NCI-H2171 treated with DMSO at 0.1 percent for 48 hours (cell line): ENCODE measurements at places on chromosomes 1 and 21.

- peak; percentile 39 for DNase-seq
Measured at GRCh38 chr1:51842261-51842660, 36.3 kb downstream of the NRDC start.

DNA sequence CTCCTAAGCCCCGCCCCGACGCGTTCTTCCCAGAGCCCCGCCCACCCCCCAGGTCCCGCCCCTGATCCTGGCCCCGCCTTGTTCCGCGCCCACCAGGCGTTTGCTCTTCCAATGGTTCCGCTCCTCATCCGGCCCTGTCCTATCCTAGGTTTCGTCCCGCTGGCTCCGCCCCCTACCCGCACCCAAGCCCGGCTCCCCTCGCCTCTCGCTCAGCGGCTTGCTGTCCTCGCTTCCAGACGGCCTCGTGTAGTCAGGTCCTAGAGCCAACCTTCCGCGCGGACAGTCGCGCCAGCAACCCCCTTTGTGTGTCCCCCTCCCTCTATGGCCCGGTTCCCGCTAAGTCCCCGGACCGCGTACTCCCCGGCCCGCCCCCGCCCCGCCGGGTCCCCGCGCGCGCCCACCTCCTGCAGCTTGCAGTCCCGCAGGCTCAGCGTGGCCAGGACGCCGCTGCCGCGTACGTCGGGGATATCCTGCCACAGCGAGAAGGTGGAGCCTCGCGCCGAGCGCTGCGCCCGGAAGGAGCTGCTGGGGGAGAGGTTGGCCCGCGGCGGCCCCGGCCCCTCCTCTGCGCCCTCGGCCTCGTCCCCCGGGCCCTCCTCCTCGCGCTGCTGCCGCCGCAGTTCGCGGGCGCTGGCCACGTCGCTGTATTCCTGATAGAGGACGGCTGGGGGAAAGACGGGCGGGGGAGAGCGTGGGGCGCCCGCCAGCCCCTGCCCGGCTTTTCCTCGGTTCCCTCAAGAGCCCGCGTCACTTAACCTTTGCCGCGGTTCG, 5.7 kb downstream of the ARHGEF19 start:
- peak; percentile 90 for DNase-seq

- DNase-seq = no peak
Measured at GRCh38 chr1:181392613-181393220, 90.6 kb upstream of the CACNA1E start.

GRCh38 chr1:214439352-214440119, 111.9 kb downstream of the PTPN14 start:
- DNase-seq = peak; percentile 94

GRCh38 chr1:6243053-6243834, 735 bp upstream of the HES3 start:
- DNase-seq = no peak

DNA sequence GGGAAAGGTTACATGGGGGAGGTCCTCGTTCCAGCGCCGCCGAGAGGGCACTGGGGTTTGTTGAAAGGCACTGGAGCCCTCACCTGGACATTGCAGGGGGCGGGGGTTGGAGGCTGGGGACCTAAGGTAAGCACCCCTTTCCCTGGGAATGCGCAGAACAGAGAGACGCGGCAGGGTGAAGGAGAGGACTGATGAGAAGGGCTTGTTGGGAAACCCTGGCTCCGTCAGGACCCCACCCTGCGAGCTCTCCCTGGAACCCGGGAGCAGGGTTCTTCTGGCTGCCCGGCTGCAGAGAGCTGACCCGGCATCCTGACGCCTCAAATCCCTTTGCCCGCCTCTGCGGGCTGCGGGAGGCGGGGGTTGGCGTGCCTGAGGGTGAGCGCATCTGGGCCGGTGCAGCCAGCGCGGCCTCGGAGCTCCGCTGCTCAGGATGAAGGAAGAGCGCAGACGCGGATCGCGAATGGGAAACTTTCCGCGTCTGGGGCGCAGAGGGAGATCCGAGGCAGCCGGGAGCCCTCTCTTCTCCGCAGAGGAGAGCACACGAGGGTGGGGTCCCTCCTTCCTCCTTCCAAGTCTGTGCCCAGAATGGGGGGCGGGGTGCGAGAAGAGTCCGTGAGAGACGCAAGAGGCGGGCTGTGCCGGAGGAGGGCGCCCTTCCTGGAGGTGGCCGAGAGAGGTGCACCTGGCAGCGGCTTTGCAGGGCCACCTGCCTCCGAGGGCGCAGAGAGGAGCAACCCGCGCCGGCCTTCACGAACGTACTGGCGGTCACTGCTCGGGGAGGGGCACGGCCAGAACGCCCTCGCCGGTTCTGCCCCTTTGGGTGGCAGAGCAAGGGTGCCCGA, 2.4 kb downstream of the IGSF21 start:
- no peak for DNase-seq

GRCh38 chr1:154873321-154873950, 3.4 kb upstream of the KCNN3 start:
- no peak for DNase-seq

DNA sequence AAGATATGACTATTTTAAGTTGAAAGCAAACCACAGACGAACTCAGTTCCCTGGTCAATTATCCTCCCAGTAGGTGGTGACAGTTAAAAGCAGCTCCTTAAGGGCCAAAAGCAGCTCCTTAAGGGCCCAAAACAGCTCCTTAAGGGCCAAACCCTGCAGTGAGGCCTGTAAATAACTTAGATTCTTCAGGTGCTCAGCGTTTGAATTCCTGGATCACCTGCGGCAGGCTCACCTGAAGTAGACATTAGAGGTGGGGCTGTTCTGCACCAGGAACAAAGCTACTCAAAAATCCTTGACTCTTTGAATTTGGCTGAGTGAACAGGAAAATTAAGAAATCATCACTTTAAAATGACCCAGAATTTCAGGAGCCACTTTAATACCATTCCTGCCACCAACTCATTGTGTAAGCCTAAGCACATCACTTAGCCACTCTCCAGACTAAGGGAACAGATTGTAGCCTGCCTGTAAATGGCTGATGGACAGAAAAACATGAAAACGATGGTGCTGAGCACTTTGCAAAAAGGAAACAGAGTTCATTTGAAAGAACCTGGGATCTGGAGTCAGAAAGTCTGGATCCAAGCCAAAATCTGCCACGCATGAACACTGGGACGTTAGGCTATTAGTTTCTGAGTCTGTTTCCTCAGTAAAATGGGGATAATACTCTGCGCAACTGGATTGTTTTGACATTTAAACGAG, 126.9 kb downstream of the LRIG2 start:
- peak; percentile 69 for DNase-seq

DNA sequence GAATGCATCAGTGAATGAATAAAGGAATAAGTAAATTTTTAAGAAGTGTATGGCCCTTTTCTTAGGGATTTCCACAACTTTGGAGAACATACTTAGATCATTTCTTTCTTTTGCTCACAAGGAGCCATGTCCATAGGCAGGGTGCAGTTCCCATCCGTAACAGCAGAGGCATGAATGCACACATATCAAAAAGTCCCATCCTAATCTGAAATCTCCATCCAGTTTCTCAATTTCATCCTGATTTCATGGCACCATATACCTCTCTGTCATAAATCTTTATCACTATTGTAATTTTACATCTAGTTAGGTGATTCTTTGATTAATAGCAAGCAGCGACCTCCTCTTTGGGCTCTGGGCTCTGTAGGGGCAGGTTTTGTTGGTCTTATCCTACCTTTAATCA, 359.2 kb downstream of the RRAGC start:
- no peak for DNase-seq

DNA sequence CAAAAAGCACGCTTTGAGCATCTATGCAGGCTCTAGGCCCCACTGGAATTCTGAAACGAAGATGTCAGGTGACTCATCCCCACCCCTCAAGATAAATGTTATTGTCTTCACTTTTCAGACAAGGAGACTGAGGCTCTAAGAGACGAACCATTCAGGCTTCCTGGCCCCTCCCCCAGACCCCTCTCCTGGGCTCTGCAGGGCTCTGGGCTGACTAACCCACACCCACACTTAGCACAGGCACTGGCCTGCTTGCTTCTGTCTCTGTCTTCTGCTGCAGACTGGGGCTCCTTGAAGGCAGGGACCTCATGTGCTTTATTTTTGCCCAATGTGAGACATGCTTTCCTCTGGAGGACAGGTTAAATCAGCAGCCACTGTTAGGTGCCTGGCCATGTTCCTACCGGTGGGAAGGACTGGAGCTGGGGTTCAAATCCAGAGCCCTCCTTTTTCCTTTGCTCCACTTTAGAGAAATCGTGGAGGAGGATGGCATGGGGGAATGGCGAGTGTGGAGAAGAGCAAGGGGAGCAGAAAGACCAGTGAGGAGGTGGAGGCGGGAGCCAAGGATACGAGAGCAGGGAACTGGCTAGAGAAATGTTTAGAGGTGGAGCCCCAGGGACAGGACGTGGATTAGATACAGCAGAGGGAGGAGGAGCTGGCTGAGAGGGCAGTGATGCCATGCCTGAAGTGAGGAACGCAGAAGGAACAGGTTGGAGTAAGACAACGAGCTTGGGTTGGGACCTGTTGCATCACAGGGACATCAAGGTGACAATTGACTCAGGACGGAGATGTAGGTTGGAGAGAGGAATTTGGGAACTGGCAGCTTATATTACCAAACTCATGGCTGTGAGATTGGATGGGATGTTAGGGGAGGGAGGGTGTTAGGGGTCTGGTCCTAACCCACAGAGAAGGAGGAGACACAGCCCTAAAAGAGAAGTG, 1.7 kb downstream of the TMEM125 start:
- DNase-seq = no peak

DNA sequence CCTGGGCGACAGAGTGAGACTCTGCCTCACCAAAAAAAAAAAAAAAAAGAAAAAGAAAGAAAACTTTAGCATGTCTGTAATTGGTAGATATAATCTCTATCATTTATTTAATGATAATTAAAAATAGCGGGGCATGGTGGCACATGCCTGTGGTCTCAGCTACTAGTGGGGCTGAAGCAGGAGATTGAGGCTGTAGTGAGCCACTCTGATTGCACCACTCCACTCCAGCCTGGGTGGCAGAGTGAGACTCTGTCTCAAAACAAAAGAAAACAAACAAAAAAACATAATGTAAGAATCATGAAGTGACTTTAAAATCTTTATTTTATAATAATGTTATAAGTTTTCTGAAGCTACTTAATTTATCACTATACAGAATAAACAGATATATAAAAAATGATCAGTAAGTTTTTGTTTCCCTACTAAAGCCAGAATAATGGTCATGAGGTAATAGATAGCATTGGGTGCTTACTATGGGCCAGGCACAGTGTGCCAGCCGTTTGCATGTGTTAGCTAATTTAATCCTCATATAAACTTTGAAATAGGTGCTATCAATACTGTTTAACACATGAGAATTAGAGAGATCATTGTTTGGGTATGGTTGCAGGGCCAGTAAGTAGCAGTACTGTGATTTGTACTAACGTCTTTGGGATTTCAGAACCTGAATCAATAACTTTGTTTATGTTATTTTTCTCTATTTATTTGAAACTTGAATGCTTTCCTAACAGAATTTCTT, 23.8 kb downstream of the CLIC4 start:
- no peak for DNase-seq

DNA sequence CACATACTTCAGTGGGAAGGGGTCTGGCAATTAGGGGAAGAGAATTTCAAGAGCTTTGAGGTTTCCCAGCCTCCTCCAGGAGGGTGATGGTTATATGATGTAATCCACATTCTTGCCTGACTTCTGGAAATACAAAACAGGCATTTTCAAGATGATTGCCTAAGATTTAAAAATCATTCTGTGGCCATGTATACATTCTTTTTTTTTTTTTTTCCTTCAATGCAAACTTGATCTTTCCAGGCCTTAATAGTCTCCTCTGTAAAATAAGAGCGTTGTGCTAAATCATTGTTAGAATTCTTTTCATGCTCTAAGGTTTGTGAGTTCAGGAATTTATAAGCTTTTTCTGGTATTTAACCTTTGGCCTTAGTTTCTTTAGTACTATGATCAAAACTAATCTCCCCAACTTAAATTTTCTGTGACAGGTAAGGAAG, 192.3 kb upstream of the HMCN1 start:
- DNase-seq = no peak

DNA sequence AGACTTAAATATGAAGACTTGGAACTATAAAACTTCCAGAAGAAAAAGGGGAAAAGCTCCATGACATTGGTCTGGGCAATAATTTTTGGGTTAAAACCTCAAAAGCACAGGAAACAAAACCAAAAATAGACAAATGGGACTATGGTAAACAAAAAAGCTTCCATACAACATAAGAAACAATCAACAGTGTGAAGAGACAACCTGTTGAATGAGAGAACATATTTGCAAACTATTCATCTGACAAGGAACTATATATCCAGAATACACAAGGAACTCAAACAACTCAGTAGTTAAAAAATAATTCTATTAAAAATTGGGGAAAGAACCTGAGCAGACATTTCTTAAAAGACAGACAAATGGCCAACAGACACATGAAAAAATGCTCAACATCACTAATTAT, 192.7 kb upstream of the ZNHIT6 start:
- no peak for DNase-seq

DNA sequence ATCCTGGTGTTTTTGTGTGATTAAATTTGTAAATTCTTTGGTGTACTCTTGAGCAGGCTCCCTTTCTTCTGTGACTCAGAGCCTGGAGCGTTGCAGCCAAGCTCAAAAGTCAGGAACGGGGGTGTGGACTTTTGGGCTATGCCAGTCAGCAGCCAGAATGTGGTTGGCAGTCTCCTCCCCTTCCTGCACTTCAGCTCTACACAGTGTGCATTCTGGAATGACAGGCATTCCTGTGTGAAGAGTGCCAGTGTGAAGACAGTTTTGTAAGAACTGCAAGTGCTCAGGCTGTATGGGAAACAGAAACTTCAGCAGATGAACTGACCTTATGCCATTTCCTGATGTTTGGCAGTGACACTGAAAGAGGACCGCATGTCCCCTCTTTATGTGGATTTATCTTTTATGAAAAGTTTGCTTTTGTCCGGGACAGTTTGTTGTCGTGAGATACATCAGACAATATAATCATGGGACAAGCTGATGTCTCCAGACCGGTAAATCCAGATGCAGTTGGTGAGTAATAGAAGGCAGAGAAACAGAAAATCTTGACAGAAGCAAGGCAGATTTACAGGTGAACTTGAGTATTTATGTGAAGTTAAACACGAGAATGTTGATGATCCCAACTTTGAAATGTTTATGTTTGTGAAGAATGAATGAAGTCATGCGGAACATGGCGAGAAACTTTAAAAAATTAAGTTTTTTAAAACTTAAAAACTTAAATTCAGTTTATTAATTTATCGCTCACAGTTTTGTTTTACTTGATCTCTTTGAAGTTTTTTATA, 67.7 kb upstream of the RCC1 start:
- DNase-seq = no peak

DNA sequence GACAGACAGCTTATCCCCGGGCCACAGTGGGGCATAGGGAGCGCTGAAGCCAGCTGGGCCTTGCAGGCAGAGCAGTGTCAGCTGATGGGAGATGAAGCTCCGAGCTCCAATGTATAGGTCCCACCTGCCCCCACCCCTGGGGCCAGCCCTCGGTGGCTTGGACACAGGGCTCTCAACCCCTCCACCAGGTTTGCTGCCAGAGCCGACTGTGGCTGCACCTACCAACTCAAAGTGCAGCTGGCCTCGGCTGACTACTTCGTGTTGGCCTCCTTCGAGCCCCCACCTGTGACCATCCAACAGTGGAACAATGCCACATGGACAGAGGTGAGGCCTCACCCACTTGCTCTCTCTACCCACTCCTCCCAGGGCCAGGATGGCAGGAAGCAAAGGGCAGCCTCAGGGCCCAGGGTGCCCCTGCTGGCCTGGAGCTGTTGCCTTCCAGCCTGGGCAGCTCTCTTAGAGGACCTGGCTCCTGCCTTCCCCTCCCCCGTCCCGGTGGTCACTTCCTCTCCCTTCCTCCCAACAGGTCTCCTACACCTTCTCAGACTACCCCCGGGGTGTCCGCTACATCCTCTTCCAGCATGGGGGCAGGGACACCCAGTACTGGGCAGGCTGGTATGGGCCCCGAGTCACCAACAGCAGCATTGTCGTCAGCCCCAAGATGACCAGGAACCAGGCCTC, 7.7 kb downstream of the MAD2L2 start:
- no peak for DNase-seq
